ENCODE measurements at places on chromosomes 2 and 18.

DNA sequence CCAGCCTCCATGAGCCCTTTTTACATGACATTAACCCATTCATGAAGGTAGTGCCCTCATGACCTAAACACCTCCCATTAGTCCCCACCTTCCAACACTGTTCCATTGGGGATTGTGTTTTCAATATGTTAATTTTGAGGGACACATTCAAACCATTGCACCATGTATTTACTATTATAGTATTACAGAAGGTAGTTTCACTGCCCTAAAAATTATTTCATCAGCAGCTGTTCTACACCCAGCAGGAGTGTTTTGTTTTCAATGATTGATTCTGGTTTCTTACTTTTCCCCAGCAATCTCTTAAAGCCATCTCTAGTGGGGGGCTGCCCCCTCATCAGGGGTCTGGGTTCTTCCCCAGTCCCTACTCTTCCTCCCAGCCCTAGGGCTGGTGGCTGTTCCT lies 71.9 kb downstream of the CERS6 start:
- DNase-seq: no peak

DNA sequence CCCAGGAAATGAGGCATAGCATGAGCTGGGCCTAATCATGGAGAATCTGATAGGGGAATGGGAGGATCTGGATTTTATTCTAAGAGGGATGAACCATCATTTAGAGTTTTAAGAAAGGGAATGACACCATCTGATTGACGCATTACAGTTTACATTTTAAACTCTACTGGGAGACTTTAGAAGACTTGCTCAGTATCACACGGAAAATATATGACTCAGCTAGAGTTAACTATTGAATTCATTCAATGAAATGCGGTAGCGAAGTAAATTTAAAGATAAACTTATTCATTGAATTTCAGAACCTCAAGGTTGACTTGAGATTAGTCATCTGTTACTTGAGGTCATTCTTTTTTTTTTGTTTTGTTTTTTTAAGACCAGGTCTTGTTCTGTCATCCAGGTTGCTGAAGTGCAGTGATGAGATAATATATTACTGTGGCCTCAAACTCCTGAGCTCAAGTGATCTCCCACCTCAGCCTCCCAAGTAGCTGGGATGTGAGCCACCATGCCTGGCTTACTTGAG lies 25.0 kb downstream of the MC4R start:
- DNase-seq: no peak

- DNase-seq: no peak
Observed at GRCh38 chr2:142983174-142983573, 105.7 kb downstream of the KYNU start.

DNA sequence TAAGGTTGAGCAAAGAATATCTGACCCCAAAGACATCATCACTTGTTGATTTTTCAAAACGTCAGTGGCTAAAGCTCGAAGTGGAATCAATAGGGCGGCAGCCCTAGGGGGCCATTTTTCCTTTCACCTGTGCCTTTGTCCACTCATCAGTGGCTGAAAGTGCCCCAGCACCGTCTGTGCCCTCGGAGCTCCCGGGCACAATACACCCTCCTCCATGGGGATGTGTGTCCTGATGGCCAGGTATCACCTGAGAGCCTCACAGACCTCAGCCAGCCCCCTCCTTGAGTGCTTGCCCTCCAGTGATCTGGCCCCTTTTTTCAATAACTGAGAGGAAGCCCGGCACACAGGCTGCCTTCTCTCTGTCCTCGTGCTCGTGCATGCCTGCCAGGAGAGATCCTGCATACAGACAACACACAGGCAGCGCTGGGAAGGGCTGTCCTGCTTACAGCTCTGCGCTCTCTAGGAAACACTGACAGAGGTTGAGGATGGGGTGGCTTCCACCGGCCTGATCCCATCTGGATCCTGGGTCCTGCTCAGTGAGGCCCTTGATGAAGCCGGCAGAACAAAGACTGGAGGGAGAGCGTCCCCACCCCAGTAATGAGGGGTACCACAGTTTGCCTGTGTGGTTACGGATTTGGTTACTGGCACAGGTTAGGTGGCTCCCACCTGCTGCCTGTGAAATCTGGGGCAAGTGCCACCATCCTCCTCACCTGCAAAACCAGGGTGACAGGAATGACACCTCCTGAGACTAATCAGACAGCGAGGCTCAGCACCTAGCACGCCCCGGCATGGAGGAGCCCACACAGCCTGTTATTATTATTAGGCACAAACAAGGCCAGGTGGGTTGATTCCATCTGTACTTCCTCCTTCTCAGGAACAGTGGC lies 197.5 kb upstream of the RAB6C start:
- no peak for DNase-seq

GRCh38 chr2:135456431-135456830 lies 74.6 kb downstream of the ZRANB3 start:
- DNase-seq: no peak

Data from T follicular helper cell (primary cell).